ENCODE measurements at places on chromosomes 7 and 10. TPM values are rescaled to one million over a fixed set of nuclear protein-coding genes. Genes with fewer than 3 reads are reported as not detected.

DNA sequence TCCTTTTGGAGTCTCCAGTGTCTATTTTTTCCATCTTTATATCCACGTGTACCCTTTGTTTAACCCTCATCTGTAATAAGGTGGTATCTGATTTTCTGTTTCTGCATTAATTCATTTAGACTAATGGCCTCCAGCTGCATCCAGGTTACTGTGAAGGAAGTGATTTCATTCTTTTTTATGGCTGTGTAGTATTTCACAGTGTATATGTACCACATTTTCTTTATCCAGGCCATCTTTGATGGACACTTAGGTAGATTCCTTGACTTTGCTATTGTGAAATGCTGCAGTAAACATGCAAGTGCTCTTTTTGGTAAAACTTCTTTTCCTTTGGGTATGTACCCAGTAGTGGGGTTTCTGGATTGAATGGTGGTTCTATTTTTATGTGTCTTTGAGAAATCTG, 128.0 kb upstream of the MTPN start:
- DNase-seq: no peak

GRCh38 chr7:155819186-155819585, 6.9 kb upstream of the SHH start:
- DNase-seq: no peak

- DNase-seq: no peak
Measured at GRCh38 chr7:152462995-152463708, 27.3 kb upstream of the KMT2C start.

DNA sequence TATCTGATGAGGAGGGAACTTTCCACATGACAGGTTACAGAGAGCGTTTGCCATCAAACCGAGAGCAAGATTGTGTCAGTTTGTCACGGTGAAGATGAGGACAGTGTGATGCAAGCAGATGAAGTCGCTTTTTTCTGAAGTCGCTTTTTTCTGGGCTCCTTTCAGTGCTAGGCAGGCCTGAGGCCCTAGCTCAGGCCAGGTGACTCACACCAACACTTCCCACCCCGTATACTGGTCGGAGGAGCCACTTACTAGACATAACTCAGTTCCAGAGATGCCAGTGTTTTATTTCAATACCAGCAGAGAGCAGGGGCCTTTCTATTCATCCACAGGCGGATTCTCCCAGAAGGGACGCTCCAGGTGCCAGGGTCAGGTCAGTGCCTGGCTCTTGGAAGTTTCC, 58.9 kb downstream of the SFMBT2 start:
- no peak for DNase-seq

DNA sequence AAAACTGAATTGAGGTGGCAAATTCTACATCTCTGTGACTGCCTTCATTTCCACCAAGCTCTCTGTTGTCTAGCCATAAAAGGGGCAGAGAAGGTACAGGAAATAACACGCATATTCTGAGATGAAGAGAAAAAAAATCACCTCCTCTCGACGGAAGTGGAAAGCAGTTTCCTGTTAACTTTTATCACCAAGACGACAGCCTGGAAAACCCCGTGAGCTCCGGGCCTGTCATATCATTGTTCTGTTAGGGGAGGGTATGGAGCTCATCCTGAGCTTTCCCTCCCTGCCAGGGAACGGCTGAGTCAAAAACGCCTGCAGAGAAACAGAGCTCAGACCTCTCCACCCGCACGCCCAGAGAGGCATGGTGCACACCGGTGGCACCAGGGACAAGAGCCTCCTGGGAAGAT, 200.3 kb downstream of the PRPF18 start:
- DNase-seq: no peak

GRCh38 chr10:129131457-129132132, 335.4 kb upstream of the MGMT start:
- DNase-seq: no peak

DNA sequence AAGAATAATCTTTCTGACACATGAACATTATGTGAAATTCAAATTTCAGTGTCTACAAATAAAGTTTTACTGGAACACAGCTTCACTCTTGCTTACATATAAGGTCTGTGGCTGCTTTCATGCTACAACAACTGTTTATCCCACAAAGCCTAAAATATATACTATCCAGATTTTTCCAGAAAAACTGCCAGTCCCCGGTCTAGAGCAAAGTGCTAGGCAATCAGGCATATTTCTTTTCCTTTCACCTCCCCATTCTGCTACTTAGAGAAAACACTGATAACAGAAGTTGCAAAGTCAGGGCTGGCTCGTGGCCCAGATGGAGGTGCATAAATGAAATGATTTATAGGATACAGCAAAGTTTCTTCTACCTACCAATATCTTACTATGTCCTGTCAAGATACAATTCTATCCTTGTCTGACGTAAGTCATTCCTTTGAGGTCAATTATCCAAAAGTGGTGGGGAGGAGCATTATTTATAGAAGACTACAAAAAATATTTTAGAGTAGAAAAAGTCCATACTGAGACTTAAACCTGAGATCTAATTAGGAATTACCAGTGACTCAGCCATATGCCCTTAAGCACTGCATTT, 384.1 kb downstream of the NXPH1 start:
- no peak for DNase-seq

DNA sequence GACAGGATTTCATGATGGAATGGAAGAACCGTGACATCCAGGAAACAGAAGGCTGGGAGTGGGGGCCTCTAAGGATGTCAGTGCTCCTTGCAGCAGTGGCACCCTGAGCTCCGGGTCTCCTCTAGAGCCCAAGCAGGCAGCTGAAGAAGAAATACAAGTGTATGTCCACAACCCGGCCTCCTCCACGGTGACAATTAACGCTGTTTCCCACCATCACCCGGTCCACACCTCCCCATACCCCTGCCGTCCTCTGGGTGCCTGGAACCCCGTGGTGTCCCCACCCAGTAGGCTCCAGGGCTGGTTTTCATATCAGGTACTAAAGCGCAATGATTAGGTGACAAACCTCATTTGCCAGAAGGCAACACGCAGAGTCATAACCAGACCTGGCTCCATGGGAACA, 30.3 kb downstream of the GRID1 start:
- no peak for DNase-seq

Gene CRTAC1
- 19.3 TPM for total RNA-seq

Gene GJD4
- total RNA-seq: not detected

Gene CYP26C1
- total RNA-seq: not detected
